NCI-H146 (cell line): ENCODE measurements at places on chromosomes 3 and 15.
A peak's percentile ranks its signal among the peaks of the same experiment; 100 is the strongest.

DNA sequence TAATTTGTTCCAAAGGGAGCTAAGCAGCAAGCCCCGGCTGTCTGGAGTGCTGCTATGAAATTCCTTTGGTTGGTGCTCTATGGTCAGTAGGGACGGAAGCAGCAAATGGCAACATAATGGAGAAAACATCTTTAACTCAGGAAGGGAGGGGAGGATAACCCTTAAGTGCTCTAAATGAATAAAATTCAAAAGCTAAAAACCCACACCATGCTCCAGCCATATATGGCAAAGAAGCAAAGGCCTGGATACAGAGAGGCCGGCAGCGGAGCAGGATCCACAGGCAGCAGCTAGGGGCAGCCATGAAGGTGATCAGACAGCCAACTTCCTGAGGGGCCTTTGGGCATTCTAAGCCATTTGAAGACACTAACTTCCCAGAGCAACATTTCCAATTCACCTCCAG lies 38.9 kb downstream of the IL17RD start:
- no peak for DNase-seq

DNA sequence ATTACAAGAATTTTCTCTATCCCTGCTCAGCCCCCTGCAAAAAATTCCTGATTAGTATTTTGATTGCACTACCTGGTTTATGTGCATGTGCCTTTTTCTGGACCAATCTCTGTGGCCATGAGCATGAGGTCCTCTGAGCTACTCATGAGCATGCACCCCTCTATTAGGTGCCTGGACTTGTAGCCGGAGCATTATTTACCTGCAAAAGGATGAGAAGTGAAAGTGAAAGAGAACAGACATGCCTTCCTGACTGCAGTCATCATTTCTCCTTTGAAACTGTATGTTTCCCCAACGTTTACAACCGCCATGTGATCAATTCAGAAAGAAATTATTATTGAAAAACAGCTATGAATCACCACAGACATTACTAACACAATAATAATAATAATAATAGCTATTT lies 1008.8 kb downstream of the ROBO2 start:
- DNase-seq: no peak

- no peak for DNase-seq
Measured at GRCh38 chr15:100714034-100714748, 111.8 kb downstream of the ASB7 start.

DNA sequence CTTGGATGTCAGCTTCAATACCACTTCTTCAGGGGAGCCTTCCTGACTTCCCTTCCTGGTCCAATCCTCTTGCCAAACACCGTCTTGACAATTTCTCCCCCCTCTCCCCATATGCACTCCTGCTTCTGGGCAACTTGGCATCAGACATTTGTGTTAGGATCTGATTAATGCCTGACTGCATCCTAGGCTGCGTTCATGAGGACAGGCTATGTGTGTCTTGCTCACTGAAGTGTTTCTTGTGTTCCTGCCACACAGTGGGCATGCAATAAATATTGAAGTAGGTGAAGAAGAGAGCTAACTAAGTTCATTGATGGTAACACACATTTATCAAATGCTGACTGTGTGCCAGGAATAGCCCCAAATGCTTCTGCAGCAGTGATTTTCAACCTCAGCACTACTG lies 36.4 kb upstream of the WNT5A start:
- DNase-seq: no peak

GRCh38 chr3:100068826-100069225 lies 45.5 kb downstream of the FILIP1L start:
- peak; percentile 76 for DNase-seq

GRCh38 chr3:111156517-111156916 lies 84.9 kb downstream of the NECTIN3 start:
- DNase-seq: no peak

DNA sequence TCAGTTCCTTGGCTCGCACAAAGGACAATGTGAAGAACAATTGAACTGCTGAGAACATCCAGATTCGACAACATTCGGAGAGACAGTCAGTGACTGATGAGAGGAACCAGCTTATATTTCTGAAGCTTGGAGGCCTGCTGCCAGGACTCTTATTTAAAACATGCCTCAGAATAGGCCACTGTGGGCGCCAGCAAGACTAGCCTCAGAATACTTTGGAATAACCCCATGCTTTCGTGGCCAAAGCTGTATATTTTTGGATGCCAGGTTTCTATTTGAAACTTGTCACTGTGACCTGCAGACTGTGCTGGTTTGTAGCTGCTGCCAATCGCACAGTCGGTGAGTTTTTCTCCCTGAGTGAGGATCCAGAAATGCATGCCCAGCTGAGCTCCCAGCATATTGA lies 129.9 kb upstream of the UBE3A start:
- no peak for DNase-seq

DNA sequence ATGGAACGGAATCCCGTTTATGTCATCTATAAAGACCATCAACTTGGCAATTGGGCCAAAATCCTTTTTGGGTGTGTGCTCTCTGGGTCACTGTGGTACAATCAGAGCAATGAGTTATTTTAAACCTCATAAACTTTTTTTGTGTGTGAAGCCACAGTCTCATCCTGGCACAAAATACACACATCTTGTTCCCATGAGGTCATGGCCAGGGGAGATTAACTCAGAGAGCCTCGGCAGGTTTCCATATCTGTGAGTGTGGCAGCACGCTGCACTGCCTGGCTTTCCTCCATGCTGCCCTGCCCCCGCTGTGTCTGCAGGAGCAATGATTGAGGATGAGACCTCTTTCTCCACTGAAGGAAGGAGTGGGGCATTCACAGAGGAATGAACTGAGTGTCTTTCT lies 54.0 kb upstream of the DLG1 start:
- no peak for DNase-seq

DNA sequence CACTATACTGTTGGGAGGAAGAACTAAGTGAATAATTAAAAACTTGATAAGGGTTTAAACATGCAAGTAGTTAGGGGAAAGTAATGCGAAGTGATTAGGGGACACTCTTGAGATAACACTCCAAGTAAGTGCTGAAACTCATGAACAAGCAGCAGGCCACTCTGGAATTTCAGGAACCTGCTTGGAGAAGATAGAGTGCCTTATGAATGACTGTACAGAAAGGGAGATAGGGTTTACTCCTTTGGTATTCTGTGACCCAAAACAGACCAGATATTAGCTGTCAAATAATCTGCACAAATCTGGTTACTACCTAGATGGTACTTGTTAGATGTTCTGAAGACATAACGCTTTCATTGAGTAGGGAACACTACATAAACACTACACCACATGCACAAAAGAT lies 85.6 kb downstream of the FRMD4B start:
- no peak for DNase-seq

DNA sequence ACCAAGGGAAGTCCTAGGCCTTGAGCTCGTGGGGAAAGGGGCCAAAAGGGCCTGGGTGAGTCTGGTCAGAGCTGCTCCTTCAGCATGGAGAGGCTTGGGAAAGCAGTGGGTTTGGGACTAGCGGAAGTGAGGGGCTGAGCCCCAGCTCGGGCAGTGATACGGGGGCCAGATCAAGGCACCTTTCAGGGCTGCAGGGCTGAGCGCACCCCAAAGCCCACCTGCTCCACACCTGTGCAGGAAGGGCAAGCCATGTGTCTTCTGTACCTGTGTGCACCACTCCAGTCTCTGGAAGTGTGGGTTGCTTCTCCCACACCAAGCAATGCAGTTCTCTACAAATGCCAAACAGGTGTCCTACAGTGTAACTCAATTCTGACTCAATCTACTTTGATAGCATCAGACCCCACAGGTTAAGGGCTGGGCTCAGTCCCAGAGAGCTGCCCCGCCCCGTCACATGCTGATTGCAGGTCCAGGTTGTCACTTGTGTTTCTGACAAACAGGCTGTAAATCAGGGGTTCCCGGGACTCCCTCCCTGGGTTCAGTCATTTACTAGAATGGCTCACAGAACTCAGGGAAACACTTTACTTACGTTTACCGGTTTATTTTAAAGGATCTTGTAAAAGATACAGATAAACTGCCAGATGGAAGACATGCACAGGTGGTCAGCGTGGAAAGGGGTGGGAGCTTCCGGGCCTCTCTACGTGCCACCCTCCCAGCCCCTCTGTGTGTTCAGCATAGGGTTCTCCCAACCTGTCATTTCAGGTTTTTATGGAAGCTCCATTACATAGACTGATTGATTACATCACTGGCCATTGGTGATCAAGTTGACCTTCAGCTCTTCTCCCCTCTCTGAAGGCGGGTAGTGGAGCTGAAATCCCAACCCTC lies 28.8 kb upstream of the KLF13 start:
- peak; percentile 17 for DNase-seq

- DNase-seq: no peak
Measured at GRCh38 chr15:85773249-85773648, 21.5 kb downstream of the KLHL25 start.

- no peak for DNase-seq
Measured at GRCh38 chr3:113441051-113441770, at the start of gene CFAP44. Gene CFAP44, minus strand, starts transcription at chr3:113441493. Its CDS starts 7,829 bp downstream, at chr3:113433664.

DNA sequence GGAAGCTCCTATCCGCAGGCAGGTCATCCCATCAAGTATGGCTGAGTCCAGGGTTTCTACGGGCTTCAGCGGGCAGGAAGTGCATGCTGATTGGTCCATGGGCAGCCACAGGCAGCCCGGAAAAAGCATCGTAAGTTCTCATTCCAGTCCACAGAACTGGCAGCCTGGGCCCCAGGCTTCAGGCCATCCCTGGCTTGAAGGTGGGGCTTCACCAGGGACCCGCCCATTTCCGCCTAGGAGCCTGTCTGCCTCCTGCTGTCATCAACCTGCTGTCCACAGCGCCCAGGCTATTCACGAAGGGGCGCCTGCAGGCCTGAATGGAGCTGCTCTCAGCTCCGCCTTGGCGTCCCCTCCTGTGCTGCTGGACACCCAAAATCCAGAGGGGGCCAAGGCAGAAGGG lies 13.9 kb downstream of the PCYT1A start:
- no peak for DNase-seq

DNA sequence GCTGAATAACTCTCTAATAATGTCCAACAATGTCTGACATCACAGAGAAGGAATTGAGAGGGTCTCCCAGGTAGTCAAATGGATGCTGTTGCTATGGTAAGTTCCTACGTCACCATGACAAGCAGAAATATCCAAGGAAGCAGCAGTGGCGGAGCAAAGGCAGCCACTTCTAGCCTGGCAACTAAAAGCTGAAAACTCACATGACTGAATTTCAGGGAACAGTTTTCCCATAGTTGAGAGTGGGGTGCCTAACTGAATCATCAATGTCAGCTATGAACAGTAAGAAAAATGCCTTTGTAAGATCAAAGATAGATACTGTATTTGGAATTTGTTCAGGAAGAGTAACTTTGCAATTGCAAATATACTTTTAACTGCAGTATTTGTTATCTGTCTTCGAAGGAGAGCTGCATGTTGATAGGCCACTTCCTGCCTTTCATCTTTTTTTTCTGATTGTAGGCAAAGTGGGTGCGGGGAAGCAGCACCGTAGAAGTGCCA lies 161.7 kb downstream of the BBX start:
- no peak for DNase-seq

DNA sequence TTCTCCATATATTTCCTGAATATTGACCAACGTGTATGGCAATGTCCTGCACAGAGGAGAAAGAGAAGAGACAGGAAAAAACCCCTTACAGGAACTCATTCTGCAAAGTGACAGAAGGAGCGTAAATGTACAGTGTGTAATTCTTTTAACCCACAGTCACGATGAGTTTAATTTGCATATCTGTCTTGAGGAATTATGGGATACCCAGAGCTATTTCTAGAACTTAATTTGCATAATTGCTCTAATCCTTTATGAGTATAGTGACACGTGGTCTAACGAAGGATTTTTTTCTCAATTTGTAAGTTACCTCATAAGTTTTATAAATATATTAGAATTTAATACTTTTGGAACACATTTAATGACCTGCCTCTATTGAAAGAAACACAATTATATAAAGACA lies 9.8 kb downstream of the GPR27 start:
- DNase-seq: no peak

GRCh38 chr15:60376677-60377095 lies 21.1 kb downstream of the ANXA2 start:
- DNase-seq: no peak

- peak; percentile 85 for DNase-seq
Measured at GRCh38 chr3:186107215-186108105, 1.4 kb downstream of the ETV5 start.

DNA sequence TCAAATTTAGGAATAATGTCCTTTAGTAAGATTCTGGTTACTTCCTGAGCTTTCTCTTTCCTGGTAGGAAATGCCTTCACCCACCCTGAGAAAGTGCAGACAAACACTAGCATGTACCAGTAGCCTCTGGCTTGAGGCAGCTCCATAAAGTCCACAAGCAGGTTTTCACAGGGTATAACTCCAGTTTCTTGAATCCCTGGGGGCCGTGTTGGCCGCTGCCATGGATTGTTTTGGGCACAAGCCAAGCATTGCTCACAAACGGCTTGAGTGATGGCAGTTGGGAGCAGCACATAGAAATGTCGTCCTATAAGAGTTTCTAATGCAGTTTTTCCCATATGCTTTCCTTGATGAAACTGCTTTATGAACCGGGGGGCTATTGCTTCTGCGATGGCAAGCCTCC lies 164.1 kb downstream of the STXBP5L start:
- DNase-seq: no peak

- DNase-seq: no peak
Measured at GRCh38 chr3:16053794-16054193, 120.7 kb upstream of the GALNT15 start.

DNA sequence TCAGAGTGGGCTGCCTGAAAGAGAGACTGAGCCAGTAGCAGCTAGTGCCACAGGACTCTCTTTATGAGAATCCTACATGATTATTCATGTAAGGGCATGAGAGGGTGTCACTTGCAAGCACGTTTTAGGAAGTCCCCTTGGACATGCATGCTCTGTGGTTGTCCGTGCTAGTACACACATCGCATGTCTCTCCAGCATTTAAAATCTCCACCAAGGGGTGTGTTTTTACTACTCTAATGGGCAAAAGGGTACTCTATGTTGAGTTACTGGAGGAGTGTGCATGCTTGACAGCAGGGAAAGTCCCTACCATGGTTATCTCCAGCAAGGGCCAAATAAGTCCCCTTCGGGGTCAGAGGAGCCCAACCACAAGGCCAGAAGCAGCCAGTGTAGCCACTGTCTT lies 70.7 kb downstream of the DCLK3 start:
- DNase-seq: no peak

DNA sequence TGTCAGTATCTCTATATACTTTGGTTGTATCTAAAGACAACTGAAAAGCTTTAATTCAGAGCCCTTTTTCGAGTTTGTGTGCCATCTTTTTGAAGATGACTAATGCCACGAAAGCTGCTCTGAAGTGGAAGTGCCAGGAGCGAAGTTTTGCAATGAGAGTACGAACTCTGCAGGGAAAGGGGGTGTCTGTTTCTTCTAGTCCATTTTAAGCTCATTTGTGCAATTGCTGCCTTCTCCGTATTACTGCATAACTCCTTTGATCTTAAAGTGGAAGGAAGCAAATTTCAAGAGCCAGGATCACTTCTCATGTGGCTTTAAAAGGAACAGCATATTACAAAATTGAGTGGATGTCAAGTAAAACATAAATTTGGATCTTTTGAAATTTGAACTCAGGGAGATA lies 245.3 kb downstream of the FEZF2 start:
- DNase-seq: no peak

DNA sequence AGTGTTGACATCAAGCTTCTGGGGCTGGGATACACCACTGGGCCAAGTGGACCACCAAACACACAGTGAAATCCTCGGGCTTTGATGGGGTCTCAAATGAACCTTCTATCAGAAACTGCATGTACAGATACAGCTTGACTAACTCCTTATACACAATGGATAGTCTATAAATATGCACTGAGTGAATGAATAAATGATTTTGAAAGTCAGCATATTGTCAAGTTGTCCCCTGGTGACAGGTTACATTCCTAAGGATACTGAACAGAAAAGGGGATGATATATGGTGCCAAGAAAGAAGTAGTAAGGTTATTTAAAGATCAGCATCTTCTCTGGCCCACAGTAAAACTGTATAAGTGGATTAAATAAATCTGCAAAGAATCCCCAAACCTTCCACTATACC lies 159.4 kb upstream of the SLC2A2 start:
- no peak for DNase-seq
